ENCODE measurements at places on chromosomes 13 and 19.

DNA sequence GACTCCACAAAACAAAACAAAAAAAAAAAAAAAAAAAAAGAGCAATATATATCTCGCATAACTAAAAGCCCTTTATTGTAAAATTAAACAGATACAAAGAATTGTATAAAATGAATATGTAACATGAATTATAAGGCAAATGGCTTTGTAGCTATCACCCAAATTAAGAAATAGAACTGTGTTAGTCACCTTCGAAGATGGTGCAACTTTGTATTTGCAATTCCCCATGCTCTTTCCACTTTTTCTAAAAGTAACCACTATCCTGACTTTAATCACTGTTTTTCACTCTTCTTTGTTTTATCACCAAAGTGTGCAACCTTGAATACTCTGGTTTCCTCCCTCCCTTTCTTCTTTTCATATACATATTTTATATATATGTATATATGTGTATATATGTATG is 57.1 kb upstream of the HTR2A start:
- no peaks in the 10 kb centered on the region for H3K4me1 ChIP-seq
- no peaks in the 10 kb centered on the region for H3K36me3 ChIP-seq
- no peak overlapping the region for H3K4me3 ChIP-seq

DNA sequence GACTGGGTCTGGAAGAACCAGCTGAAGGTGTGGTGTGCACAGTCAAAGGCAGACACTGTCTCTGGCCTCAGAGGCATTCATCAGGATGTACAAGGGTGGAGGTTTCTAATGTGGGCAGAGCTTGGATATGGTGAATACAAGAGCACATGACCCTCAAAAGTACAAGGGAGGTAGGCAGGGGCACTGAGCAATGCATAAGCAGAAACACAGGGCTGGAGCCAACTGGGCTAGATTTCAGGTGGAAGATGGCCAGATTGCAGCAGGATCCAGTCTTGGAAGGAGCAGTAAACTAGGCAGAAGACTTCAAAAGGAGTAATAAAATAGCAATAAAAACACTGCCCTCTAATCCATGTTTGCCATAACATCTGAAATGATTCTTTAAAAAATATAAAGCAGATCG is 417.1 kb downstream of the OLFM4 start:
- no peak overlapping the region for H3K4me3 ChIP-seq
- H3K27ac ChIP-seq, result no peak overlapping the region
- no peaks in the 10 kb centered on the region for H3K27me3 ChIP-seq
- H3K4me1 ChIP-seq, result no peaks in the 10 kb centered on the region
- H3K36me3 ChIP-seq, result no peaks in the 10 kb centered on the region
- no peak for DNase-seq

DNA sequence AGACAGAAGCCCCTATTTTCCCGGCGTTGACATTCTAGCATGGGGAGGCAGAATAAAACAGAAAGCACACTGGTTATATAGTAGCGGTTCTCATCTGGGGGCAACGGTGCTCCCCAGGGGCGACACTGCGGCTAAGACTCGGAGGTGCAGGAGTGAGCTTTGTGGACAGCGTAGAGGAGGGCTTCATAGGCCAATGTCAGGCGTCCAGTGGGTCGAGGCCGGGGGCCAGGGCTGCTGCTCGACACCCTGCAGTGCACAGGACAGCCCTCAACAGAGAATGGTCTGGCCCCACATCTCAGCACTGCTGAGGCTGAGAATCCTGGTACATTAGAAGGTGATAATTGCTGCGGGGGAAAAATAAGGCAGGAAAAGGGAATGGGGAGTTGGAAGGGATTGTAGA is 1.5 kb downstream of the ZNF628 start:
- H3K36me3 ChIP-seq, result peaks cover 6% of the 10 kb centered on the region
- H3K4me1 ChIP-seq, result peaks cover 12% of the 10 kb centered on the region
- H3K4me3 ChIP-seq, result peak overlapping the region; percentile 81
- no peak overlapping the region for H3K27ac ChIP-seq

GRCh38 chr13:106416645-106417044 is 118.8 kb downstream of the EFNB2 start:
- no peak for DNase-seq
- no peak overlapping the region for H3K27ac ChIP-seq
- no peaks in the 10 kb centered on the region for H3K27me3 ChIP-seq

GRCh38 chr13:27905650-27906049 is 14.2 kb upstream of the PDX1 start:
- H3K4me1 ChIP-seq, result no peaks in the 10 kb centered on the region
- H3K36me3 ChIP-seq, result no peaks in the 10 kb centered on the region
- no peak overlapping the region for H3K4me3 ChIP-seq
- no peak overlapping the region for H3K27ac ChIP-seq
- H3K27me3 ChIP-seq, result no peaks in the 10 kb centered on the region

- H3K27ac ChIP-seq, result no peak overlapping the region
- peaks cover 38% of the 10 kb centered on the region for H3K4me1 ChIP-seq
- DNase-seq, result no peak
- H3K36me3 ChIP-seq, result peaks cover 42% of the 10 kb centered on the region
- H3K27me3 ChIP-seq, result no peaks in the 10 kb centered on the region
Measured at GRCh38 chr19:49492573-49493405, 3.4 kb upstream of the RPS11 start.

DNA sequence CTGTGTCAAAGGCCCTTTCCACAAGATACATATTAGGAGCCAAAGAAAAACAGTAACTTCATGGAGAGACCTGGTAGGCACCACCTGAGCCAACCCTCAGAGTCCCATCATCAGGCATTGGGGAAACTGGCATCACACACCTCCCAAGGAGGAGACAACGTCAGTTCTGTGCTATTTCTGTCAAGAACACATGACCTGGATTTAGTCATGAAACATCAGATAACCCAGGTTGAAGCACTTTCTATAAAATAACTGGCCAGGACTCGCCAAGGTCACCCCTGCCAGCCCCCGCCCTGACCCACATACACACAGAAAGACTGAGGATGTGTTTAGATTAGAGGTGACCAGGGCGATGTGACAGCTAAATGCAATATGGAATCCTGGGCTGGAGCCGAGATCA is 35.6 kb downstream of the COL4A1 start:
- DNase-seq, result no peak
- no peaks in the 10 kb centered on the region for H3K36me3 ChIP-seq
- H3K27ac ChIP-seq, result peak overlapping the region; percentile 28
- H3K4me1 ChIP-seq, result peaks cover 50% of the 10 kb centered on the region

GRCh38 chr19:3738477-3739220 is 22.8 kb downstream of the APBA3 start:
- H3K27me3 ChIP-seq, result no peaks in the 10 kb centered on the region
- no peak overlapping the region for H3K27ac ChIP-seq
- no peak overlapping the region for H3K4me3 ChIP-seq
- DNase-seq, result no peak
- no peaks in the 10 kb centered on the region for H3K4me1 ChIP-seq

GRCh38 chr19:40567750-40568494 is 8.8 kb upstream of the SHKBP1 start:
- H3K36me3 ChIP-seq, result no peaks in the 10 kb centered on the region
- H3K4me1 ChIP-seq, result peaks cover 17% of the 10 kb centered on the region
- no peak for DNase-seq
- H3K4me3 ChIP-seq, result peak overlapping the region; percentile 69
- H3K27ac ChIP-seq, result no peak overlapping the region

- H3K4me3 ChIP-seq, result peak overlapping the region; percentile 96
- no peaks in the 10 kb centered on the region for H3K36me3 ChIP-seq
- peaks cover 7% of the 10 kb centered on the region for H3K4me1 ChIP-seq
- no peak for DNase-seq
- no peak overlapping the region for H3K27ac ChIP-seq
- H3K27me3 ChIP-seq, result no peaks in the 10 kb centered on the region
Measured at GRCh38 chr13:43880214-43880855, 631 bp downstream of the LACC1 start.

- no peaks in the 10 kb centered on the region for H3K36me3 ChIP-seq
- peaks cover 5% of the 10 kb centered on the region for H3K4me1 ChIP-seq
Measured at GRCh38 chr13:40063278-40063698, 407.8 kb downstream of the COG6 start.
